ENCODE measurements at places on chromosomes 11 and 22. TPM values are rescaled to one million over a fixed set of nuclear protein-coding genes. Genes with fewer than 3 reads are reported as not detected.

Gene DNAJC24
- total RNA-seq = 19.1 TPM

Gene ACR
- total RNA-seq = not detected

Gene TNNT3
- 2.3 TPM for total RNA-seq

Gene CALCA
- not detected for total RNA-seq

Gene RAB36
- not detected for total RNA-seq

Gene SERPING1
- 12.3 TPM for total RNA-seq

Gene MPST
- total RNA-seq = 59.8 TPM

Gene GAB4
- not detected for total RNA-seq

Gene C11orf21
- not detected for total RNA-seq

Gene DEFB131B
- not detected for total RNA-seq

Gene GGTLC3
- total RNA-seq = 0.24 TPM

Gene EFCAB6
- not detected for total RNA-seq

All from SJCRH30 (cell line).